ENCODE measurements at places on chromosomes 12 and 14. TPM values are rescaled to one million over a fixed set of nuclear protein-coding genes. Genes with fewer than 3 reads are reported as not detected.

GRCh38 chr12:1470051-1470450 is 124.3 kb downstream of the FBXL14 start:
- no peak for DNase-seq

DNA sequence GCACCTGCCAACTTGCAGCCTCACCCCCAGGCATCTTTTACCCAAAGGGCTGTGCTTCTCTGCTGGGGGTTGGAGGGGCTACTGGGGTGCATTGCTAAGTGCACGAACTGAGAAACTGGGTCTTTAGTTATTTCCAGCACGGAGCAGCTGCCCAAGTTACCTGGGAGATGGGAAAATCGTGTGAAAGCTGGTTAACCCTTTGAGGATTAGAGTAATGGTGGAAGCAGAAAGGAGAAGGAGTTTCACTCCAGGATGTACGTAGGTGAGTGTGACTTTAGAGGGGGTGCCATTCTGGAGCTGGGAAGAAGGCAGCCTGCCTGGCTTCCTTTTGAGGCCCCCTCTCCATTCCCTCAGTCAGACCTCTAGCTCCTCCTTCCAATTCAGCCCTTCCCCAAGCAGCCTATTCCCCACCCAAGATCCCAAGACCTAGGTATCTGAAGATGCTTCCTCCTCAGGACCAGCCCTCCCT is 1.0 kb upstream of the ADCY6 start:
- DNase-seq: no peak

SIRT4 gene
- polyA plus RNA-seq: 1.4 TPM

DNA sequence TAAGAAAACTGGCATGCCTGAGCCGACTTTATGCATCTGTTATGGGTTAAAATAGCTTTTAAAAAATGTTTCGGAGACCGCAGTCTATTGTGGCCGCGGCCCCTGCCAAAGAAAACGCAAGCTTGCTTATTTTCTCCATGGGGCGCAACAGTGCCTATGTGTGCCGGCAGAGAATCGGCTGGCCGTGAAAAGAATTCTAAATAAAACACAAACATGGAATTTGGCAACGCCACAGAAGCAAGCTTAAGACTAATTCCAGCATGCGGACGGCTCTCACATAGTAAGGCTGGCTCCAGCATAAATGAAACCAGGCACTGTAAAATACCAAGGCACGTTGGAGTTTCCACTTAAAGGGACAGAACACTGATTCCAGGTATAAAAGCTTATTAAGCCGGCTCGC is 56.7 kb downstream of the BCL11B start:
- no peak for DNase-seq

All from AG04450 (cell line).